NCI-H524 (cell line): ENCODE measurements at places on chromosomes 1 and 21.

GRCh38 chr21:36350282-36350910 lies 30.4 kb downstream of the MORC3 start:
- DNase-seq = no peak

DNA sequence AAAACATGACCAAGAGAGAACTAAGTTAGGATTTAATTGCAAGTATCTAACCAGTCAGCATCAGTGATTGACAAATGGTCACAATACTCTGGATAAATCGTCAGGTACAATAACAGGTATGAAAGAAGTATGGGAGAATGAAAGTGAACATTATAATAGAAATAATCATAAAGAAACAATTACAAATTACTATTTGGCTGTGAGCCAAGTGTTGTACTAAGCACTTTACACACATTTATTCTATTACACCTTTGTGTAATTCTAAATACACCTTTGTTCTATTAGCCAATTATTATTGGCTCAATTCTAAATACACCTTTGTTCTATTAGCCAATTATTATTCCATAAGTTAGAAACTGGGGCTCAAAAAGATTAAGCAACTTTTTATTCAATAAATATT lies 114.7 kb downstream of the KCNH1 start:
- DNase-seq = no peak

- no peak for DNase-seq
Measured at GRCh38 chr1:204709021-204709420, 23.5 kb upstream of the LRRN2 start.

GRCh38 chr1:89965193-89965768 lies 29.6 kb upstream of the ZNF326 start:
- DNase-seq = peak; percentile 35

- DNase-seq = no peak
Measured at GRCh38 chr1:99328171-99328570, 63.9 kb downstream of the PLPPR4 start.

GRCh38 chr1:8127171-8127641 lies 101.1 kb upstream of the ERRFI1 start:
- no peak for DNase-seq

GRCh38 chr1:88247666-88248065 lies 436.4 kb upstream of the PKN2 start:
- no peak for DNase-seq
